ENCODE measurements at places on chromosomes 11 and 22.

DNA sequence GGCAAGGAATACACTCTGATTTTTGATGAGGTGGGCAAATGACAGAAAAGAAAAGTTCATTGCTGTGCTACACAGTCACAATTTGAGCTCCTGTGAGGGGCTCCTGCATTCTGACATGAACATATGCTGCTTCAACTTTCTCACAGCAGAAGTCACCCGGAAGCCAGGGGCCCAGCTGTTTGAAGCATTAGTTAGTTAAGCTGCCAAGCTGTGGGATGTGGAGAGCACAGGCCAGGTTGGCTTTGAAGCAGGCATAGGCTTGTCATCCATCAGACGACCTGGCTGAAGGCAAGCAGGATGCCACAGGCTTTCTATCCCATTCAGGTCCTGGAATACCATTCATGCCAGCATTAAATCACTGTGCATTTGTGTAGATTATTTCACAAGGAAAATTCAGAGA lies 63.1 kb downstream of the MTNR1B start:
- DNase-seq, result no peak

- no peak for DNase-seq
Observed at GRCh38 chr11:86159581-86159891, 85.0 kb upstream of the EED start.

GRCh38 chr11:76471382-76471781 lies 26.6 kb downstream of the EMSY start:
- DNase-seq, result no peak

GRCh38 chr22:26529345-26529744 lies 17.1 kb upstream of the TFIP11 start:
- DNase-seq, result no peak
